ENCODE measurements at places on chromosomes 1 and 21. TPM values are rescaled to one million over a fixed set of nuclear protein-coding genes. Genes with fewer than 3 reads are reported as not detected.

LIN28A gene
- not detected for total RNA-seq

RGSL1 gene
- not detected for total RNA-seq

TMIGD3 gene
- total RNA-seq = not detected

COL16A1 gene
- not detected for total RNA-seq

LCE2A gene
- total RNA-seq = not detected

L1TD1 gene
- total RNA-seq = 0.15 TPM

C8B gene
- total RNA-seq = not detected

OR6K2 gene
- total RNA-seq = not detected

MEF2D gene
- total RNA-seq = 128 TPM

- no peak overlapping the region for H3K4me3 ChIP-seq
- H3K27ac ChIP-seq = no peak overlapping the region
- no peaks in the 10 kb centered on the region for H3K27me3 ChIP-seq
- no peaks in the 10 kb centered on the region for H3K36me3 ChIP-seq
- no peaks in the 10 kb centered on the region for H3K4me1 ChIP-seq
Measured at GRCh38 chr1:210722410-210723081, 393.8 kb downstream of the HHAT start.

- H3K4me3 ChIP-seq = peak overlapping the region; percentile 75
- no peaks in the 10 kb centered on the region for H3K36me3 ChIP-seq
- peak overlapping the region; percentile 99 for H3K27ac ChIP-seq
- no peaks in the 10 kb centered on the region for H3K27me3 ChIP-seq
- DNase-seq = no peak
- H3K4me1 ChIP-seq = peaks cover 47% of the 10 kb centered on the region
Measured at GRCh38 chr1:2547210-2548067, 8.7 kb upstream of the TNFRSF14 start.

- peak overlapping the region; percentile 90 for H3K4me3 ChIP-seq
- DNase-seq = no peak
- peaks cover 2% of the 10 kb centered on the region for H3K36me3 ChIP-seq
- peaks cover 27% of the 10 kb centered on the region for H3K4me1 ChIP-seq
- H3K27me3 ChIP-seq = no peaks in the 10 kb centered on the region
- peak overlapping the region; percentile 95 for H3K27ac ChIP-seq
Measured at GRCh38 chr1:220272841-220273090, 513 bp upstream of the RAB3GAP2 start.

GRCh38 chr1:110846861-110847260 is 26.1 kb upstream of the CD53 start:
- H3K4me1 ChIP-seq = peaks cover 3% of the 10 kb centered on the region
- no peaks in the 10 kb centered on the region for H3K36me3 ChIP-seq
- H3K4me3 ChIP-seq = no peak overlapping the region
- no peaks in the 10 kb centered on the region for H3K27me3 ChIP-seq
- DNase-seq = no peak

- H3K4me3 ChIP-seq = no peak overlapping the region
- no peaks in the 10 kb centered on the region for H3K27me3 ChIP-seq
- H3K36me3 ChIP-seq = no peaks in the 10 kb centered on the region
- H3K4me1 ChIP-seq = no peaks in the 10 kb centered on the region
- H3K27ac ChIP-seq = no peak overlapping the region
- no peak for DNase-seq
Measured at GRCh38 chr21:32806810-32807386, 35.3 kb upstream of the PAXBP1 start.

DNA sequence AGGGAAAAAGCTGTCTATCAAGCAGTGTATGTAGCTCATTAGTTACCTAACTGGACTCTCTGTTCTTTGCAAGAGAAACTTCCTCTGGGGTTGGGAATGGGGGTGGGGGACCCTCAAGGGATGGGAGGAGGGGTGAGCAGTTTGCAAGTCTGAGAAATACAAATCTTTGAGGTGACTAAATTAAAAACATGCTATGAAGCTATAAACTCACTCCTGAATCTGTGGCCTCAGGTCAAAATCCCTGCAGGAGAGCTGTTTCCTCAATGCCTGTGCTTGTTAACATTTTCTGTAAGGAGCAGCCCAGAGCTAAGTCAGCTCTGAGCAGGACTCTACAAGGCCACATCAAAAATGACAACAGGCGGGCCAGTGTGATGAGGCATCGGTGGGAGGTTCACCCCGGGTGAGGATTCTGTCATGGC is 32.8 kb upstream of the PTPRC start:
- H3K4me3 ChIP-seq = no peak overlapping the region
- H3K27ac ChIP-seq = no peak overlapping the region
- no peaks in the 10 kb centered on the region for H3K27me3 ChIP-seq

DNA sequence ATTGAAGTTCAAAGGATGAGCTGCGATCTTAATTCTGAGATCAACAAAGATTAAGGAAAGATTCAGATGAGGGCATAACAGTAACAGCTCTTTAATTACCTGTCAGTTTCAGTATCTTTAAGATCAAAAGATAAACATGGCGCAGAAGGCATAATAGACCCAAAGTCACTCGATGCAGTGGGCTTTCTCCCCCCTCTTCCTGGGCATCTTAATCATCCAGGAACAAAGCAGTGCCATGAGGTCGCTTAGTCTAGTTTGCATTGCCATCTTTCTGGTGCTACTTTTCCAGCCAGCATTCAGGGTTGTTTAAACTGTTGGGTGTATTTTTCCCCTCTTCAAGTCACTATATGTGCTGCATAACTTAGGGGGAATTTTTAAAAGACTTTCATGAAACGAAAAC is 72.3 kb downstream of the HUNK start:
- DNase-seq = no peak
- no peak overlapping the region for H3K4me3 ChIP-seq
- H3K36me3 ChIP-seq = no peaks in the 10 kb centered on the region

GRCh38 chr21:34546542-34546941 is 34.5 kb upstream of the KCNE1 start:
- no peaks in the 10 kb centered on the region for H3K36me3 ChIP-seq
- no peak overlapping the region for H3K4me3 ChIP-seq
- peaks cover 28% of the 10 kb centered on the region for H3K4me1 ChIP-seq
- no peaks in the 10 kb centered on the region for H3K27me3 ChIP-seq
- DNase-seq = no peak

DNA sequence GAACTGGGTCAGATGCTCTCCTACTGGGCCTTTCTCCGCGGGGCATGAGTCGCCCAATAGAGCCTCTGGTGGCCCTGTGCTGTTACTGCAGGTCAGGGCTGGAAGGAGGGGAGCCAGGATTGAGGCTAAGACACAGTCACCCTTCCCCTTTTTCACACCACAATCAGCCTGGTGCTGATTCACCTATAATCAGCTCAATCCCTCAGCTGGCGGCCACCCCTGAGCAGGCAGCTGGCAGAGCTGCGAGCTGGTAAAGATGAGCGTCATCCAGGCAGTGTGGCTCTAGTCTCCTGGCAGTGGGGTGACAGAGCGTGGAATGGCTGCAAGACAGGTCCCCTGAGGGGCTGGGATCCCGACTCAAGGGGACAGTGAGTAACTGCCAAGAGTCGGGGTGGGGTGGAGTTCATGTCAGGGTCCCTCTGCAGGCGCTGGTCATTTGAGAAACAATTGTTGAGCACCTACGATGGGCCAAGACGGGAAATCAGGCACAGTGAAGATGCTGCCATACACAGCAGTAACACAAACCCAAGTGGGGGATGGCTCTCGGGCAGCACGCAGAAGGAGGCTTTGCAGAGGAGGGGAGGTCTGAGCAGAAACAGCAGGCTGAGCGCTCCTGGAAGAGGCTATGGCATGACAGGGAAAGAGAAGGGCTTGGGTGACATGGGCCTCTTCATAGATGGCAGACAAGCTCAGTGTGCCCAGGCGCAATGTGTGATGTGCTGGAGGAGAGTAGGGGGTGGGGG is 21.8 kb downstream of the ATF3 start:
- peak; percentile 82 for DNase-seq
- H3K36me3 ChIP-seq = no peaks in the 10 kb centered on the region
- H3K27ac ChIP-seq = no peak overlapping the region
- no peak overlapping the region for H3K4me3 ChIP-seq
- H3K27me3 ChIP-seq = peaks cover 2% of the 10 kb centered on the region

DNA sequence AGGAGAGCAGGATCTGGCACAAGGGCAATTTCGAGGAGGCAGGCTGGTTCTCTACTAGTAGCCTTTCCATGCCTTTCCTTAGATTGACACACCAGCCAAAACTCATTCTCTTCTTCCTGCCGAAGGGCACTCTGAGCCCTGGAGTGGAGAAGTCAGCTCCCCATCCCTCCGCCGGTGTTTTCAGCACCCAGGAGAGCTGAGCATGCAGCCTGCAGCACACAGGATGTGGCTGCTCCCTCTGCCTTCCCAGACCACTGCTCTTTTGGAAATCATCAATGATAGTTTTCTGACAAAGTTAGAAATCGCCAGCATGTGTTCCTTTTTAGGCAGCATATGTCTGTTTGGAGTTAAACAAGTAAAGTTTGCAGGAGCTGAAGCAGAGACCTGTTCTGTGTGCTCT is 11.7 kb downstream of the RNU5D-1 start:
- no peaks in the 10 kb centered on the region for H3K36me3 ChIP-seq
- DNase-seq = no peak
- H3K4me1 ChIP-seq = peaks cover 66% of the 10 kb centered on the region
- no peak overlapping the region for H3K27ac ChIP-seq

- H3K4me3 ChIP-seq = no peak overlapping the region
- H3K4me1 ChIP-seq = peaks cover 13% of the 10 kb centered on the region
- no peak overlapping the region for H3K27ac ChIP-seq
- DNase-seq = peak; percentile 12
Measured at GRCh38 chr1:162070825-162071224, 1.3 kb downstream of the NOS1AP start.

- DNase-seq = no peak
- no peaks in the 10 kb centered on the region for H3K36me3 ChIP-seq
- peaks cover 14% of the 10 kb centered on the region for H3K4me1 ChIP-seq
- no peak overlapping the region for H3K4me3 ChIP-seq
- no peak overlapping the region for H3K27ac ChIP-seq
Measured at GRCh38 chr1:200877839-200878551, 5.2 kb downstream of the GPR25 start.

DNA sequence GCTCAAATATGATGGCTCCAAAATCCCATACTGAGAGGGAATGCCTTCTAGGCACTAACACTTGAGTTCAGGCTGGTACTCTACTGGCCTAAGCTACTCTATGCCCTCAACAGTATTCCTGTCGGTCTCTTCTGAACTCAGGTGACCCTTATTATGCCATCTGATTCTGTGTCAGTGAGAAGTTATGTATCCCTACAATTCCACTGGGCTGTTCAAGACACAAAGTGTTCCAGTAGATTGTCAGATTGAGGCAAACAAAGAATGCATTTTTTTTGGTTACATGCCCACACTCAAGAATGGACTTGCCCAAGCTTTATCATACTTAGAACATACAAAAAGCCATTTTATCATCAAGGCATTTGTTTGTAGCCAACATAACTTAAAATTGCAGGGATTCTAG is 553.8 kb upstream of the PRMT6 start:
- no peaks in the 10 kb centered on the region for H3K27me3 ChIP-seq
- no peak overlapping the region for H3K4me3 ChIP-seq
- H3K27ac ChIP-seq = no peak overlapping the region
- H3K4me1 ChIP-seq = no peaks in the 10 kb centered on the region

GRCh38 chr1:63790989-63791388 is 17.2 kb downstream of the ROR1 start:
- no peak overlapping the region for H3K27ac ChIP-seq
- H3K27me3 ChIP-seq = peaks cover 3% of the 10 kb centered on the region
- no peak overlapping the region for H3K4me3 ChIP-seq
- no peaks in the 10 kb centered on the region for H3K4me1 ChIP-seq
- no peaks in the 10 kb centered on the region for H3K36me3 ChIP-seq

- no peaks in the 10 kb centered on the region for H3K27me3 ChIP-seq
- no peak overlapping the region for H3K4me3 ChIP-seq
- no peak overlapping the region for H3K27ac ChIP-seq
- H3K36me3 ChIP-seq = peaks cover 13% of the 10 kb centered on the region
- DNase-seq = no peak
- peaks cover 21% of the 10 kb centered on the region for H3K4me1 ChIP-seq
Measured at GRCh38 chr1:23963617-23964234, 4.1 kb downstream of the PNRC2 start.

DNA sequence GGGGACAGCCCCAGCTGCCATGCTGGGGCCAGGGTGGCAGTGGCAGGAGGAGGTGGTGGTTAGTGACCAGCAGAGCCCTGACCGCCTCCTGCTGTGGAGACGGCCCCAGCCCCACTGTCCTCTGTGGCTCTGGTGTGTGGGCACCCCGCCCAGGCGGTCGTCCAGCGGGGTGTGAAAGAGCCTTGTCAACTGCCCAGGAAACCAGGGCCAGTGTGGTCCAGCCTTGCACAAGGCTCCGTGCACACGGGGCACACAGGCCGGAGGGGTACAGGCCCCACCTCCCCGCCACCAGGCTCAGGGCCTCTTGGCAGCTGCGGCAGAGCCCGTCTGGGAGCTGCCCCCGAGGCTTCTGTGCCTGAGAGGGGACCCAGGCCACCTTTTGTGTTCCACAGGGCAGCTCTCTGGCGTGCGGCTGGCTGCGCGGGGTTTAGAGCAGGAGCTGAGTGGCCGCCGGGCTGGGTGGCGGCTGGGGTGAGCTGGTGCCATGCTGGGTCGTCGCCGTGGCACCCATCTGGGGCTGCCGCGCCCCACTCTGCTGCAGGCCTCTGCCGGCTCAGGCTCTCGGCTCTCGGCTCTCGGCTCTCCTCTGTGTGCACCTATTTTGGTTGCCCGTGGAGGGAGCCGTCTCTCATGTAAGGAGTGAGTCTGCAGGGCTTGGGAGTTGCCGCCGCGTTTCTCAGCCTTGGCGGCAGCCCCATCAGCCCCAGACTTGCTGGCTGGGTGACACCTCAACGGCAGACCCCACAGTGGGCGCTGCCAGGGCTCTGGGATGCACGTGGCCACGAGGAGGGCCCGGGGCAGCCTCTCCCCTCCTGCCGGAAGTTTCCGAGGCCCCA is 36.1 kb downstream of the SLX9 start:
- peaks cover 25% of the 10 kb centered on the region for H3K36me3 ChIP-seq
- no peaks in the 10 kb centered on the region for H3K4me1 ChIP-seq
- no peak overlapping the region for H3K27ac ChIP-seq

- no peaks in the 10 kb centered on the region for H3K4me1 ChIP-seq
- no peaks in the 10 kb centered on the region for H3K36me3 ChIP-seq
- H3K27ac ChIP-seq = no peak overlapping the region
- no peak for DNase-seq
Measured at GRCh38 chr1:47598357-47598756, 160.5 kb downstream of the FOXD2 start.

GRCh38 chr1:248787430-248787829 is 31.9 kb upstream of the LYPD8 start:
- DNase-seq = no peak
- H3K4me1 ChIP-seq = peaks cover 56% of the 10 kb centered on the region
- H3K27ac ChIP-seq = no peak overlapping the region
- no peaks in the 10 kb centered on the region for H3K36me3 ChIP-seq
- no peak overlapping the region for H3K4me3 ChIP-seq
- no peaks in the 10 kb centered on the region for H3K27me3 ChIP-seq

DNA sequence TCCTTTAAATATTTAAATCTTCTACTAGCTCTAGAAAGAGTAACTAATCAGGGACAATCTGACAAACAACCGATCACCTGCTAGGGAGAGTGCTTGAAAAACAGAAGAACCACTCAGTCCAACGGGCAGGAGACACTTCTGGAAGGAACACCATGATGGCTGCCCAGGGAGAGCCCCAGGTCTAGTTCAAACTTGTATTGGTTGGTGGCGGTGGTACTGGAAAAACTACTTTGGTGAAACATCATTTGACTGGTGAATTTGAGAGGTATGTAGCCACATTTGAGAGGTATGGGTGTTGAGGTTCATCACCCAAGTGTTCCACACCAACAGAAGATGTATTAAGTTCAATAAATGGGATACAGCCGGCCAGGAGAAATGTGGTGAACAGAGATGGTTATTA is 4.8 kb upstream of the WDR47 start:
- no peak overlapping the region for H3K4me3 ChIP-seq
- peaks cover 3% of the 10 kb centered on the region for H3K4me1 ChIP-seq
- no peaks in the 10 kb centered on the region for H3K27me3 ChIP-seq
